M059J (cell line): ENCODE measurements at places on chromosomes 1 and 21. TPM values are rescaled to one million over a fixed set of nuclear protein-coding genes. Genes with fewer than 3 reads are reported as not detected.

Gene ZNF695
- 2.5 and 8.9 TPM in 2 replicates for total RNA-seq

GRCh38 chr1:199290186-199290585 is 651.3 kb downstream of the PTPRC start:
- peak; percentile 21 for DNase-seq

DNA sequence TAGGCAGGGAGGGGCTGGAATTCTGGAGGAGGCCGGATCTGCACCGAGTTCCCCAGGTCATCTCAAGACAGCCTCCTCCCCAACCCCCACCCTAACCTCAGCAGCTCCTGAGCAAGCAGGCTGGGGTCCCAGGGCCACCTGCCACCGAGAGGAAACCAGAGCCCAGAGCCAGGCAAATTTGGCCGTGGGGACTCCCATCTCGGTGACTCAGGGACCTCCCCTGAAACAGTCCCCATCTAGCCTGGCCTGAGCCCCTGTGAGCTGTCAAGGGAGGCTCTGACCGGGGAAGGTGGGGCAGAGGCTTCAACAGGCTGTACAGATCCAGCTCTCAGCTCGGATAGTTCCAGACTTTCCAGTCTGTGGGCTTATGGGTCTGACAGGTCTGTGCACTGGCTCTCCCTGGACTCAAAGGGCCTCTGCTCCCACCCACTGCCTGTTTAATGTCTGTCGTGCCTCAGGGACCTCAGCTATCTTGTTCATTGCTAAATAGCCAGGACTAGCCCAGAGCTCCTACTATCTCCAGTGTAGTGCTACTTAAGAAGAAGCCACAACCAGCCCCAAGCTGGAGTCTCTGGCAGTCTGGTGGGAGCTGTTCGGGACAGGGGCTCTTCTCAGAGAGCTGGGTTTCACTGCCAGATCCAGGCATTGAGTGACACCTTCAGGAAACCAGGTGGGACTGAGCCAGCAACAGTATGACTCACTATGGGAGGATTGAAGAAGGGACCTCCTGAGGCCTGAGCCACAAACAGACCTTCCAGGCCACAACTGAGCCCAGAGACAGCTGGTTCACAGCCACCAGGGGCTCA is 25.6 kb downstream of the MATN1 start:
- peak; percentile 69 for DNase-seq

DNA sequence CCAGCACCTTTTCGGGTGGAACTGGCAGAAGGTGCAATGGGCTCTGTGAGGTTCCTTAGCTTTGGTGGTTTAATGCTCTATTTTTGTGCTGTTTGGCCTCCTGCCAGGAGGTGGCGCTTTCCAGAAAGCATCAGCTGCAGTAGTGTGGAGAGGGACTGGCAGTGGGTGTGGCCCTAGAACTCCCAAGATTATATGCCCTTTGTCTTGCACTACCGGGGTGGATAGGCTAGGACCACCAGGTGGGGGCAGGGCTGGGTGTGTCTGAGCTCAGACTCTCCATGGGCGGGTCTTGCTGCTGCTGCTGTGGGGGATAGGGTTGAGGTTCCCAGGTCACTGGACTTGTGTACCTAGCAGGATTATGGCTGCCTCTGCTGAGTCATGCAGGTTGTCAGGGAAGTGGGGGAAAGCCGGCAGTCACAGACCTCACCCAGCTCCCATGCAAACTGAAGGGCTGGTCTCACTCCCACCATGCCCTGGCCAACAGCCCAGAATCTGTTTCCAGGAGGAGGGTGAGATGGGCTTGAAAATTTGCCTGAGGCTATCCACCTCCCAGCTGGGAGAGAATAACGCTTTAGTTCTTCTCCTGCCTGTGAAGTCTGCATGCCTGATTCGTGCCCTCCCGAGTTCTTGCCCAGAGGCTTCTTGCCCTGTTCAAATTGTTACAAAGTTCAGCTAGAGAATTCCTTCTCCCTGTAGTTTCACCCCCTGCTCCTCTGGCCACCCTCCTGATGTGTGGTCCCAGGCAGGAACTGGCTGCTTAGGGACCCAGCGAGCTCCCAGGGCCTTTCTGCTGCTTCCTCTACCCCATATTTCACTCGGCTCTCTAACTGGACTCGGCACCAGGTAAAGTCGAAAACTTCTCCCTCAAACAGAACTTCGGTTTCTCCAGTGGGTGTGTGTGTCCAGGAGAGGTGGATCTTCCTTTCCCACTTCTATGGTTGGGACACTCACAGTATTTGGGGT is 76.5 kb upstream of the BTG3 start:
- peak; percentile 98 for DNase-seq

- DNase-seq, result no peak
Observed at GRCh38 chr1:212188599-212189351, 96.4 kb upstream of the PPP2R5A start.
